ENCODE measurements at places on chromosomes 7 and 10.

DNA sequence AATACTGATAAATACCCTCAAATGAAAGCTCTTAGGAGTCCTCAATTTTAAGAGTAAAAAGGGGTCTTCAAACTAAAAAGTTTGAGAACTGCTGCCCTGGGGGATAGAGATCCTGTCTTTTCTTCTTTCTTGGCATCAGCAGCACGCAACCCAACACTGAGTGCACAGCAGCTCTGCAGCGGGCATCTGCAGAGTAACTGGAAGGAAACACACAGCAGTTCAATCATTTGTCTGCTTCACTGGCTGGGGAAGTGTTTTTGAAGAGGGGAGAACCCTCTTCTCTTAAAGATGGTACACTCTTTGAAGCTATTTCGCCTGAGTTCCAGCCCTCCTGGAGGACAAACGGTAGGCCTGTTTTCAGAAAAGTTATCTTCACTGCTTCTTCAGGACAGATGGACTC lies 193.6 kb downstream of the FGFR2 start:
- DNase-seq, result no peak

- no peak for DNase-seq
Observed at GRCh38 chr7:32093415-32094408, 23.5 kb upstream of the PDE1C start.

DNA sequence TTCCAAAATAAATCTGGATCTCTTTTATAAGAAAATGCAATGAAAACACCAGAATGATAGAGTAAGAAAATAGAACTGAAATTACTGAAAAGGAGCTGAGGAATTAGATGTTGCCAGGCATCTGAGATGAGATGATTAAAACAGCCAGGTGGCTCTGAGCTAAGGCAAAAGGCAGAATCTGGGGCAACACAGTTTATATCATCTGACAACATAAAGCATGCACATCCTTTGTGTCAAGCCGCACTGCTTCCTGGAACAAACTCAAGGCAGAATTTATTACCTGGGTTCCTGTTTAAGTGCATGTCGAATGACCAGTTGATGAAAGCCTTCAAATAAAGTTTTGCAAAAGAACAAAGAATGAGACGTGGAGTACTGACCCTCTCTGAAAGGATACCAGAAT lies 247.0 kb downstream of the SNX10 start:
- DNase-seq, result no peak

DNA sequence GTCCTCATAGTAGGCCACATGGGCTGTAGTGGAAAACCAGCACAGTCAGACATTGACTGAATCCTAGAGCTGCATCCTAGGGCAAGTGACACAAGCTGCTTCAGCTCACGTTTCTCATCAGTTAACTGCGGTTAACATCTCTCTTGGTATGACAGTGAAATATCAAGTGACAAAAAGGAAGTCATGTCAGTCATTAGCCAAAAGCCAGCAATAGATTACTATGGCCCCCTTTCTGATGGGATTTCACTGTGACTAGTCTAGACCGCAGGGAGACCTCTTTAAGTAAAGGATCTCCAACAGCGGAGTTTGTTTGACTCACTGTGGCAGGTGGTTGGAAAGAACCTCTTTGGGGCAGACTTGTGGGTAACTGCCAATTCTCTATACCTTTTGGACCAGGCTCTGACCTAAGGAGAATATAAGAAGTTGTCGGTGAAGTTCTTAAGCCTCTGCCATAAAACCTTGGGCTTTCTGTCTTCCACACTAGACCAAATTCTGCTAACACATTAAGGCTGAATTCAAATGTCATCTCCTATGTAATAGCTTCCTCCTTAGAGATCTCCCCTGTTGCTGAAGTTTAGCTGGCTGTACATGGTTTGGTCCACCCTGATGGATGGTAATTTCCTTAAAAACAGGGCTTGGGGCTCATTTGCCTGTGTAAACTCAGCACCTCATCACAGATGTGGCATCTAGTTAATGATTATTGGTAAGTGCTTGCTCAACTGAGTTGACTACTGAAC lies 115.3 kb downstream of the SGMS1 start:
- DNase-seq, result no peak

DNA sequence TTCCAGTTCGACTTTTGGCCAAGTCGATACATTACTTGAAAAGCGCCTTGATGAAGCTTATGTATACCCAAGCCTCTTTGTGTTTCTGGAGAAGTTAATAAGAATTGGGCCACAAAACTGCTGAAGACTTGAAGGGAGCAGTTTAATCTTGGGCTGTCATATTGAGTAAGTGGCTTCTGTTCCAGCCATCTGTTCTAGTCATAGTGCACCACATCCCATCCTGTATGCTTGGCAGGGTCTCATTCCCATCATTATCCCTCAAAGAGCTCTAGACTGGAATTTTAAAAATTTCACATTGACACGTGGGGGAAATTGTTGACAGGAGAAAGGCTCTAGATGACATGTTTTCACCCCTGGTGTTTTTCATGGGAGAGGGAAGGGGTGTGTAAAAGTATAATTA lies 196.6 kb upstream of the PLPP4 start:
- no peak for DNase-seq

- DNase-seq, result no peak
Observed at GRCh38 chr7:20697351-20697750, 81.9 kb downstream of the ABCB5 start.

- DNase-seq, result no peak
Observed at GRCh38 chr10:125106586-125106985, 53.8 kb downstream of the CTBP2 start.

- no peak for DNase-seq
Observed at GRCh38 chr7:33261585-33261984, 132.2 kb downstream of the BBS9 start.

GRCh38 chr7:20158684-20159083 lies 58.5 kb downstream of the MACC1 start:
- peak; percentile 26 for DNase-seq

GRCh38 chr7:141737118-141737835 lies 881 bp upstream of the SSBP1 start:
- DNase-seq, result peak; percentile 17

GRCh38 chr10:6141296-6142151 lies 52.7 kb downstream of the RBM17 start:
- DNase-seq, result no peak

DNA sequence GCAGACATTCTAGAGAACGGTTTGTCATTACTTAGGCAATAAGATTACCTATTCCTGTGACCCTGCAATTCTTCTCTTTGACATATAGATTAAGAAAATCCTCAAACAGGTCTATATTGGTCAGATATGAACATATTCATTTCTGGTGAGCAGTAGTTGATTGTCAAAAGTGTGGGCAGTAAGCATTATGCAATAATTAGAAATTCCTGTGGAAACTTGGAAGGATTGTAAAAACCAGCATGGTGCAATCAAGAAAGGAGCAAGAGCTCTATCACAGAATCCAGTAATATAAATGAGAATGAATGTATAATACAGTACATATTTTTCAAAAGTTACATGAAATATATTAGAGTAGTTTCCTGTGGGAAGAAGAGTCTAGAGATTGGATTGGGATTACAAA lies 406.5 kb downstream of the SUGCT start:
- no peak for DNase-seq

DNA sequence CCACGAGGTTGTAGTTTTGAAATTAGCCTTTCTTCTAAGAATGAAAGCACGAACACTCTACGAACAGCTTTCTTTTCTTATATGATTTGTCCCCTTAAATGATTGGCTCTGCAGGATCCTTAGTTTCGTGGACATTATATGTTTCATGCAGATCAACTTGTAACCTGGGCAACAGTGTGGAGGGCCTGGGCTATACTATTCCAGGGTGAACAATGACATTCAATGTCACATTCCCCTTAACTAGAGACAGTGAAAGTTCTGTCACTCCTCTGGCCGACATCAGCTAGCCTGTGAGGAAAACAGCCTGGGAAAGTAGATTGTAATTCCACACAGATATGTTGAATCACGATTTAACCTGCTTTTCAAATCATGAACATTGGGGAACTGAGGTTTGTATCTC lies 23.4 kb downstream of the TAS2R16 start:
- DNase-seq, result no peak

DNA sequence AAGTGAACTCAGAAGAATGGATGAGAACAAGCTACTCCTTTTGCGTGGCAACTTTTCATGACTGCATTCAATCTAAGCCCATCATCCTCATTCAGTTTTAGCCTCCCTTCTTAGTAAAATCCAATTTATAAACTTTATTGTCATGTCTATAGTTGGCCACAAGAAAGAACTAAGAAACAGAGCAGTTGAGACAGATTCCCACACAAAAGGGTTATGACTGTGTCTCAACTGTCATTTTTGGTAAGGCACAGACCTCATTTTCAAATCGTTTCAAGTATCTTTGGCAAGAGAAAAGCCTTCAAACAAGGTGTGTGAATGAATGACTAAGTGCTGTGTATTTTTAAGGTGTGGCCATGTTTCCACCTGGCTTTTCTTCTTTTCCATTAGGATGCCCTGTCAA lies 84.2 kb upstream of the CREB5 start:
- DNase-seq, result no peak

DNA sequence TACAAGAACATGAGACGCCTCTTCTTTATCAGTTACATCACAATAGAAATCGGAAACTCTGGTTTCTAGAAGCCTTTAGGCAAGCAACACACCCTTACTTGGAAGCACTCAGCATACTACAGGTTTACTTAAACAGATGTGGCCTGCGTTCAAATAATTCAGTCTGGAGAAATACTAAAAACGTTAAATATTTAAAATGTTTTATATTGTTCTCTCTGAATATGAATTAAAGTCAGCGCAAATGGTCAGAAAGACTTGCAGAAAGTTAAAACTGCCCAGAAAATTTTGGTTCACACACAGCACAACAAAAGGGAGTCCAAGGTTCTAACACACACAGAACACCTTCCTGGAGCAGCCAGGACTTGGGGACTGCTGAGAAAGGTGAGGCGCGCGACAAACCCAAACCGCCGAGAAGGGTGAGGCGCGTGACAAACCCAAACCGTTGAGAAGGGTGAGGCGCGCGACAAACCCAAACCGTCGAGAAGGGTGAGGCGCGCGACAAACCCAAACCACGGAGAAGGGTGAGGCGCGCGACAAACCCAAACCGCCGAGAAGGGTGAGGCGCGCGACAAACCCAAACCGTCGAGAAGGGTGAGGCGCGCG lies 25.8 kb downstream of the ESYT2 start:
- no peak for DNase-seq

DNA sequence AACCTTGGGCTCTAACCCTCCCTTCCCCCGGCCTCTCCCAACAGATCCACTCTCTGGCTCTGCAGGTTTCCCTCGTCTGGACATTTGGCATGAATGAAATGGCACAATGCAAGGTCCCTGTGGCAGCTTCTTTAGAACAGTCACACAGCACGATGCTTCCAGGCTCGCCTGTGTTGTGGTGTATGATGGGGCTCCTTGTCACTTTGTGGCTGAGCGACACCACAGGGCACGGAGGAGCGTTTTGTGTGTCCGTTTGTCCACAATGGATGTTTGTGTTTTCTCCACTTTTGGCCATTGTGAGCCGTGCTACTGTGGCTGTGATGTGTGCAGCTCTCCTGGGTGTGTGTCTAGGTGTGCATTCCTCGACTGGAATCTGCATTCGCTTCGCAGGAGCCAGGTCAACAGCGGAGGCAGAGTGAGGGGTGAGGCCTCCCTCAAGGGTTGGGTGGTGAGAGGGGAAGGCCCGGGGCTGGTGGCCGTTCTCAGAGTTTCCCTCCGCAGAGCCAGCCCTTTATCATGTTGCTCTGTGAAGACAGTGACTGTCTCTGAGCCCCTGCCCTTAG lies 22.3 kb upstream of the SHH start:
- no peak for DNase-seq

DNA sequence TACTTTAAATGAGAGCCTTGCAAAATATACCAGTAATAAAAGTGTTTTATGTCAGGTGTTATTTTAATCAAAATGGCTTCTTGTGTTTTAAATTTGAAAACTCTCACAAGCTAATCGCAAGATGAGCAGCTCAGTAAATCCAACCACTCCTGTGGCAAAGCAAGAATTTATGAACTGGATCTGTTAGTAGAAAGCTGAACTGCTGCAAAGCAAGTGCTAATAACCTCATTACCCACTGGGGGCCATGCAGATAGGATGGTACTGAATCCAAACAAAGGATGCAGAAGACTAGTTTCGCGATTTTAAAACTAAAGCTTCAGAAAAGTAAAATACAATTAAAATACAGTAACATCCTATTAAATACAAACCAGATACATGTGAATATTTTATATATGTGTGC lies 468.0 kb downstream of the PARD3 start:
- DNase-seq, result no peak

GRCh38 chr7:93873998-93874574 lies 16.5 kb downstream of the TFPI2 start:
- no peak for DNase-seq

DNA sequence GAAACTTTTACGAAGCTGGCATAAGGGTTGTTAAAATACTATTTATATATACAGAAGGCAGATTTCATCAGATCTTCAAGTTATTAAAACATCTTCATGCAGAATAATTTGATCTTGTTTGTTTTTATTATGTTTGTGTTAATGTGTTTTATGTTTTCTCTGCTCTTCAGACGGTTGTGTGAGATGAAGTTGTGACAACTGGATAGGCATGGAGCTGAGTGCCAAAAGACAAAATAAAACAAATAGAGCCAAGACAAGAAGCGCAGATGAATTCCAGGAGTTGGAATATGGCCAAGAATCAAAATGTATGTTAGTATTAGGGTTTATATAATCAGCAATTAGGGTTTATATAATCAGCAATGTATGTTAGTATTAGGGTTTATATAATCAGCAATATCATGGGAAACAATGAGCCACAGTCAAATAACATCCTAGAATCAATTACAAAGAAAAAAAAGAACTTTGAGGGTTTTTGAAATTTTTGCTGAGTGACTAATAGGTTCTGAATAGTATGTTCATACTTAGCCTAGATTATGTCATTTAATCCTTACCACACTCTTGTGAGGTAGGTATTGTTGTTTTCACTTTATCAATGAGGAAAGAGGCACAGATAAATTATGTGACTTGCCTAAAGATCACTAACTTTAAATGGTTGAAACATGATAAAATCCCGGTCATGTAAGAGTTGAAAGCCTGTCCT lies 488.0 kb upstream of the STEAP1 start:
- no peak for DNase-seq

DNA sequence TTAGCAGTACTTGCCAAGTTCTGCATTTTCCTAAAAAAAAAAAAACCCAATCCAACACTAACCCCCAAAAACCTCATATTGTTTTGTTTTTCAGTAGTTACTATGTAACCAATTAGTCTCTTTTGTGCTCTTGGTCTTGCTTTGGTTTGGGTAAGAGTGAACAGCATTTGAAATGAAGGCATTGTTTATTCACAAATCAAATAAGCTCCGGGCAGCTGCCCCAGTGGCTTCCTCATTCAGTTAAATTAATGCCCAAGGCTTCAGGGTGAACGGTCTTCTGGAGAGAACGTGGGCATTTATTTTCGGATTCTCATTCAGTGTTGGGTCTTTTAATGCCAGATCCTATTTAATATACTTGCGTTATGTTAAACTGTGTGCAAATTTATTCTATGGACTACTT lies 108.7 kb downstream of the GFRA1 start:
- DNase-seq, result no peak

- no peak for DNase-seq
Observed at GRCh38 chr10:1274111-1274661, 218.0 kb downstream of the WDR37 start.

GRCh38 chr10:114284346-114285071 lies 45.5 kb downstream of the VWA2 start:
- DNase-seq, result no peak

GRCh38 chr7:69204943-69205342 lies 393.3 kb upstream of the AUTS2 start:
- no peak for DNase-seq

- DNase-seq, result no peak
Observed at GRCh38 chr10:22434521-22434920, 89.2 kb downstream of the SPAG6 start.
